GM12878 (cell line): ENCODE measurements at places on chromosomes 16 and 17.

GRCh38 chr17:32588982-32589381 lies 102.2 kb downstream of the CDK5R1 start:
- no peak for DNase-seq

DNA sequence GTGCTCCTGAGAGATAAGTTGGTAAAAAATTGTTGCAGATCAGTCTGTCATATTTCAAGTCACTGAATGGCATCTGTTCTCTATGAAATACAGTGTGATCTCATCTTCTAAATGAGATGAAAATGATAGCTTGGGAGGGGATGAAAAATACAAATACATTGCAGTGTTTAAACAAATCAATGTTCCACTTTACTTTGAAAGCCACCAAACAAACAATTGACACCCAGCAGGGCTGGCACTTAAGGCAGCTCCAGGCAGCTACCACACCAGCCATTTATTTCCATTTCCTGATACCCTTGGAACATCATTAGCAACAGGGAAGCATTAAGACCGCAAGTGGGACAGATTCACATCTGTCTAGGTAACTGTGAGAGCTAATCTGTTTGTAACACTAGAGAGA lies 827.6 kb upstream of the KIF2B start:
- no peak for DNase-seq

GRCh38 chr16:3113765-3114479 lies 1.5 kb downstream of the ZNF205 start:
- DNase-seq = no peak

- DNase-seq = peak; percentile 75
Measured at GRCh38 chr17:56870081-56870651, 36.2 kb downstream of the DGKE start.

GRCh38 chr17:38663125-38663751 lies 11.5 kb downstream of the EPOP start:
- DNase-seq = no peak

GRCh38 chr16:57801809-57802340 lies 416 bp downstream of the KIFC3 start:
- no peak for DNase-seq

DNA sequence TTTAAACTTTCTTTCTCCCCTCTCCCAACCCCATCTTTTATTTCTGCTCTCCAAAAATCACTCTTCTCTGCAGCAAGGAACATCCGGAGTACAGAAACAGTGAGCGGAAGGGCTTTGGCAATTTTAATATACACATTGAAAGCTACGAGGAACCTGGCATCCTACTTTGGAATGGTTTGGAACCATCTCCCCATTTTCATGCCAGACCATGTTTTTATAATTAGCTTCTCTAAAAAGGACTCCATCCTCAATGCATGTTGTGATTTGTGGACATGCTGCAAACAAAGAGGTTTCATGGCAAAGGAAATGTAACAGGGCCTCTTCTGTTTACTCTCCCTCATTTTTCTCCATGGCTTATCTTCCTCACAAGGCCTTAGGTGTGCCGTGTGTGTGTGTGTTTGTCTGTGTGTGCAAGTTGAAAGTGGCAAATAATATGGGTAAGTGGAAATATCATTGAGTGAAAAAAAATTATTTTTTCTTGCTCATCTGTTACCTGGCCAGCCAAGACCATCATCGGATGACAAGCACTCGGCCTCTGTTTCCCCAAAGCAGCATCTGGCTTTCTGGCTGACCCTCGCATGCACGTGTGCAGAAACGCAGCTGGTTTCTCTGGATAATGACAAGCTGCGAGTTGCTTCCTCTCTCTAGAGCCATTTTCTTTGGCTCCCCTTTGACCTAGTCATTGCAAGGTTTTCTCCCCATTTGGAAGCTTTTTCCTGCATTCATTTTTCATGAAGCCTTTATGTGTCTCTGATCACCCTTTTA lies 585.0 kb downstream of the TMEM114 start:
- DNase-seq = no peak

- DNase-seq = no peak
Measured at GRCh38 chr17:41308918-41309359, at the start of gene KRTAP16-1. TSS of gene KRTAP16-1 (minus strand) at chr17:41309309. CDS start at chr17:41309253, 56 bp downstream.

DNA sequence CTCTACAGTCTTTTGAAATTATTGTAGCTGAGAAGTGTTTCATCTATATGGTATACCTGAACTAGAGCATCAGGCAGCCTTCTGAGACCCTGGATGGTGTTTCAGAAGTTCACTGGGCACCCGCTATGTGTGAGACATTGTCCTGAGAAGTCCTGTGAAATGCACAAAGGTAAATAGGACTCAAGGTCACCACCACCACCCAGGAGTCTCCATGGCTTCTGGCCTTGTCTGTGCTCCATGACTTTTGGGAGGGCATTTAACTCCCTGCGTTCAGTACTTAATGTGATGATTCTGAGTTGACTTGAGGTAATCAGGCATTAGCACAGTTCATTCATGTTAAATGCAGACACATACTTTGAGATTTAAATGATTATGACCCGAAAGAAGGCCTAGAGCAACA lies 1.1 kb downstream of the MLYCD start:
- DNase-seq = no peak

DNA sequence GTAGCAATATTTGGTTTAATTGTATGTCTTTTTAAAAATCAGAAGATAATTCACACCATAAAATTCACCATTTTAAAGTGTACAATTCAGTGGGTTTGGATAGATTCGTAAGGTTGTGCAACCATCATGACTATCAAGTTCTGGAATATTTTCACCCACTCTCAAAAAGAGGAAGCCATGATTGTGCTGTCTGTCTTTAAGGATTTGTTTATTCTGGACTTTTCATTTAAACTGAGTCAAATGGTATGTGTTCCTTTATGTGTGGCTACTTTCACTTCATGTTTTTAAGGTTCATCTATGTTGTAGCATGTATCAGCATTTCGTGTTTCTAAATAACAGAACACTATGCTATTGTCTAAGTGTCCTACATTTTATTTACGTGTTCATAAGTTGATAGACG lies 68.1 kb upstream of the CPHXL start:
- DNase-seq = no peak

- no peak for DNase-seq
Measured at GRCh38 chr17:41680426-41681040, 8.2 kb upstream of the EIF1 start.

DNA sequence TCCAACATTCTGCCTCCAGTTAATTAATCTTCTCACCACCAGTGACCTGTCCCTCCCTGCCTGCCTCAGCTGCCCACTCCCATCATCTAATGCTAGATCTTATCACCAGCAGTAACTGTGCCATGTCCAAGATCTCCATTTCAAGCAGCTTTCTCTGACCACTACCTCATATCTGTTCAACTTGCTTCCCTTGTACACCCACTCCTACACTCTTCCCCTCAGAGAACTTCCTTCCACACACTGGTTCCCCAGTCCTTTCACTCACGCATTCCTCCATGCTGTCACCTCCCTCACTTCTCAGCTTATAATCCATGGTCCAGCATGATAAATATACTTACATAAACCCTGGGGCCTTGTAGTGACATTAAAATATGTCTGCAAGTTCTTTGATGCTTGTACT lies 31.8 kb upstream of the DYNLL2 start:
- no peak for DNase-seq

- DNase-seq = no peak
Measured at GRCh38 chr17:72922219-72922618, 170.3 kb downstream of the SLC39A11 start.

GRCh38 chr17:13134076-13134475 lies 116.2 kb upstream of the ELAC2 start:
- no peak for DNase-seq

DNA sequence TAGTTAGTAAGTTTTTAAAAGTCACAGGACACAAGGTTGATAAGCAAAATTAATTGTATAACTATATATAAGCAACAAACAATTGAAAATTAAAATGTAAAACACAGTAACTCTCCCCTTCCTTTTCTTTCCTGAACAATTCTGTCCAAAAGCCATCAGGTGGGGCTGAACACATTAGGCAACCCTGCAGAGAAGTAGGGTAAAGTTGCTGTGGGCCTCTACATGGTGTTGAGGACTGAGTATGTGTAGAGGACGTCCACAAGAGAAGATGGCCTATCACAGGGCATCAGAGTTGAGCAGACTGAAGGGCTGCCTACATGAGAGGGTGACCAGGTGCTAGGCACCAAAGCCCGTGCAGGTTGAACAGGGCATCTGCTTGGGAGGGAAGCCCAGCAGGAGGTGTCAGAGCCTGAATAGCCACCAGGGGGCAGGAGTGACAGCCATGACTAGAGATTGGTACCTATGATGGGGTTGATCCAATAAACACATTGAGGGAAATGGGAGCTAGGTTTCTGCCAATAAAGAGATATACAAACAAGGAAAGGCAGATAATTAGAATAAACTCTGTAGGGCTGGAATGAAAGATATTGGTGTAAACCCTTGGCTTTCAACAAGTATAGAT lies 415.1 kb downstream of the NPIPA8 start:
- DNase-seq = no peak

DNA sequence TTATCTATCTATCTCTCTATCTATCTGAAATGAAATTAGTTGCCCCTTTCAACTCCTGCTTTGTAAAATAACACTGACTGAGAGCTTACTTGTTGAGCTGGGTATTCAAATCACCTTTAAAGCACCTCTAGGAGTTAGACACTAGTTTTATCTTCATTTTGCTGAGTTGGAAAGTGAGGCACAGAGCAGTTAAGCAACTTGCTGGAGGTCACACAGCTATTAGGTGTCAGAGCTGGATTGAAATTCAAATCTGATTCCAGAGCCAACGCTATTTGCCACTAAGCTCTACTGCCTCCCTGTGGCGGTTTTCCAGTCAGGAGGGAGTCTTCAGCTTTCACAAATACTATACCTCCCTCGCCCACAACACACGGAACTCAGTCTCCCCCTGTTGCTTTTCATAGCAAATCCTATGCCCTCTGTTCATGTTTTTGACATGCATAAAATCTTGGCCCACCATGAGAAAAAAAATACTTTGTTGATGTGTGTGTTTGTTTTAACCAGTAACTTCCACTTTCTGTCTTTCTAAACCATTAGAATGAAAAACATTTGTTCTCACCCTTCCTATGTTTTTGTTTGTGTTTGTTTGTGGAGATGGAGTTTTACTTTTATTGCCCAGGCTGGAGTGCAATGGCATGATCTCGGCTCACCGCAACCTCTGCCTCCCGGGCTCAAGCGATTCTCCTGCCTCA lies 74.8 kb upstream of the SMURF2 start:
- DNase-seq = no peak

- no peak for DNase-seq
Measured at GRCh38 chr17:43018008-43018853, 4.0 kb downstream of the VAT1 start.

DNA sequence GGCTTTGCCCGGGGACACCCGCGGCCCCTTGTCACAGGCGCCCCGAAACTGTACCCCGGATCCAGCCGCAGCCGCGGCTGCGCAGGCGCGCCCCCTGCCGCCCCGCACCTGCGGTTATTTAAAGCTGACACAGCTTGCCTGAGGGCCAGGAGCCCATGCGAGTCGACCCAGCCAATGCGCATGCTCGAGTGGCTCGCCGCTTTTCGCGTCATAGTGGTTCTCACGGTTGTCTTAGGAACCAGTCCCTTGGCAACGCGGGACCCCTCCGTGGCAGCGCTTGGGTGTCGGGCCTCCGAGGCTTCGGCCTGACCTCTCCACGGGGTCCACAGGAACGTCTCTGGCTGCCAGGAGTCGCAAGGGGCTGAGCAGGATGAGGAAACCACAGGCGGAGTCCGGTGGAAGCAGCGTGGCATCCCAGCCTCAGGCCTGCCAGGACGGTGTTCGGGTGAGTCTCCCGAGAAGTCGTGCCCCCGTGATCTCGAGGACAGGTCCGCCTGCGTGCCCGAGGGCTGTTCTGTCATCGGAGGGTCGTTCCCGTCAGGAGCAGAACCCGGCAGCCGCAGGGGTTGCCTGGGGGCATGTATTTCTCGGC lies 716.9 kb downstream of the KCNJ18 start:
- DNase-seq = no peak

DNA sequence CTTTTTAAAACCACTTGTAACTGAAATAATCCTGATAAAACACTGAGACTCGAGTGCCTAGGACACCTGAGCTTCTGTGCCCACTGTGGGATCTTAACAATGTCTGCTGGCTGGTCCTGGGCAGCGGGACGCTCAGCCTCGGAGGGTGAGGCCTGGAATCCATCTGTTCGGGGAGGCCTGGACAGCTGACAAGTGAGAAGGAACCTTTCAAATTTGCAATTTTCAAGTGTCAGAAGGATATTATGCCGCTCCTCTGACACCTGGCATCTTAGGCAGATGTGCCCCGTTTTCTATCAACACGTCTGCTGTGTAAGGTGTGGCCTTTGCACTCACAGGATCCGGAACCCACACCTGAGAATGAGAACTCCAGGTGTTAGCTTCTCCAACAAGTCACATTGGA lies 33.1 kb upstream of the C16orf78 start:
- DNase-seq = no peak

DNA sequence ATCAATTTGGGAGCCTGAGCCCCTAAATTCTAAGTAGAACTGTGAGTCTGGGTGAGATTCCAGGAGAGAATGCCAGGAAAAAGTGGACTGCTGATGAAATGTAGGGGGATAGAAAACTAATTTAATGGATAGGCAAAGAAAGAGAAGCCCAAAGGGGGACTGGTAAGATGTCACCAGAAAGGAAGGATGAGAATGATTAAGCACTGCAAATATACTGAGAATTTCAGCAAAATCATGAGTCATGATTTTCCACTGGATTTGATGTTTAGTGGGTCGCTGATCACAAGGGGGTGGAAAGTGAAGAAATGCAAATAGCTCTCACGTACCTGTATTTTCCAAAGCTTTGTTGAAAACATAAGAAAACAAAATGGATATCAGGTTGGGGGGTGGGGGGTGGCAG lies 201.8 kb downstream of the SLC39A11 start:
- no peak for DNase-seq

GRCh38 chr17:44038604-44039011 lies 23.8 kb upstream of the TMEM101 start:
- DNase-seq = no peak
